Kidney (tissue), 22 donors: ENCODE measurements at places on chromosomes 2 and 18. TPM values are rescaled to one million over a fixed set of nuclear protein-coding genes. Genes with fewer than 3 reads are reported as not detected.

- DNase-seq, result no peak
These were observed 23.9 kb downstream of the PMAIP1 start for GRCh38 chr18:59923539-59924196.

DNA sequence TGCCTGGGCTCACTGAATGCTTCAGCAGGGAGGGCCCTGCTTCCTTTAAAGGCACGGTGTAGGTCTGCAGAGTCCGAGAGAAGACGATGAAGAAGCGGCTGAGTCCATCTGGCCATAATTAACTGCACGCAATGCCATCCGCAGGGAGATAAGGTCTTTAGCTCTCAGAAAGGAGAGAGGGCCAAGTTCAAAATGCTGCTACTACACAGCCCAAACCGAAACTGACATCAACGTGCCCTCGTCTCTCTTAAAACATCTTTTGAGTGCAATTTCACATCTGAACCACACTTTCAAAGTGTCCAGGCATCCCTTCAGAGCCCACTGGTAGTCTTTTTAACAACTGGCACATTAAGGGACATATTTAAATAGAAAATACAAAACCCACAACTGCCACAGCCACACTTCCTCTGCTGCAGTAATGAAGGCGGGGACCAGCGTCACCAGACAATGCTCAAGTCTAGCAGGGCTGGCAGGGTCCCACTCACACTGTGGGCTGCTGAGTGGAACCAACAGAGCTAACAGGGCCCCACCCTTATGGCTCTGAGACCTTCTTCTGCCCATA lies 35.8 kb downstream of the ST3GAL5 start:
- no peak for DNase-seq

- no peak for DNase-seq
These were observed 721 bp upstream of the EHD3 start for GRCh38 chr2:31233231-31233630.

DNA sequence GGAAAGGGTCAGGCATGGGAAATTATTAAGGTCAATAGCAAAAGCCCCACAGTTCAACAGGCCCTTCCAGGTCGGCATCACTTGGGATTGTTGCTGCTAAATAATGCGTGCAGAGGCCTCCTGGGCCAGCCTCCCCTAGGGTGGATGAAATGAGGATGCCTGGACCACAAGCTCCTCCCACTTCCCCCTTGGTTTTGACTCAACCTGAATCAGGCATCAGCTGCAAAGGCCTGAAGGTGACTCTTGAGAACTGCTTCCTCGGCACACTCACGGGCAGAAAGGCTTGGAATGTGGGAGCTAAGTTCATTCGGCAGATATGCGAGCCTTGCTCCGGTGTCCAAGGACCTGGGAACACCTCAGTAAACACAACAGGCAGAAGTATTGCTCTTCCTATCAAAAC lies 69.3 kb downstream of the MBP start:
- DNase-seq, result no peak

DNA sequence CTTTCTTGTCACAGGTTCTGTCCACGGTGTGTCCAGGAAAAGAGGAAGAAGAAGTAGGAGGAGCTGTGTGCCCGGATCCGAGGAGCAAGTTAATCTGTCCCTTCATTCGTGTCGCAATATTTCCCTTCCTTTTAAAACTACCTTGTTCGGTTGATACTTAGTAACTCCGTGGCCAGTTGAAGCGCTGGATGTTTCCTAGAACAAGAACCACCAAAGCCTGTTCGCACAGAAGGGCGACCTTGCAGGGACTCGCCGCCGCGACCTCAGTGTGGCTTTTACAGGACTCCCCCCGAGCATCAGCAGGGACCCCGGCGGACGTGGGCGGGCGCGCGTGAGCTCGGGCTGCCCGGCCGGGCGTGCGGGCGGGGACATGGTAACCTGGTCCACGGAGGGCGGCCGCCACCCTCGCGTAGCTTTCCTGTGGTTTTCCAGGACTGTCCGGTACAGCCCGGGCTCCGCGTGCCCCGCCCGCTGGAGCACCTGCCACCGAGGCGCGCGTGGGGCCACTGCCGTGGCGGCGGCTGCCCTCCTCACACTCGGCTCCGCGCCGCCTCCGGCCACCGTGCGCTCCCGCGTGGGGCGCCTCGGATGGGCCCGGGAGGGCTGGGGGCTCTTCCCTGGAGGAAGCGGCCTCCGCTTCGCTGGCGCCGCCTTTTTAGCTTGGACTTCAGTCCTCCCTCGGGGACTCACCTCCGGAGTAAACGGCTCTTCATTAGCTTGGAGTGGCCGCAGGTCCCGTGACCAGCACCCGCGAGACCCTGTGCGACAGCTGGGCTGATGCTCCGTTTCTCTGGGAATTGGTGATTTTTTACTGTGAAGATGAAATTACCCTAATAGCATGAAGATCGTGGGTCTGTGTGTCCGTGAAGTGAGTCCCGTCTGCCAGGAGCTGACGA lies 9.2 kb upstream of the D2HGDH start:
- no peak for DNase-seq

Gene GULP1
- 12.2 TPM for polyA plus RNA-seq

- DNase-seq, result no peak
These were observed 619 bp upstream of the MSH6 start for GRCh38 chr2:47782381-47782670.

Gene MFSD2B
- not detected for polyA plus RNA-seq

DNA sequence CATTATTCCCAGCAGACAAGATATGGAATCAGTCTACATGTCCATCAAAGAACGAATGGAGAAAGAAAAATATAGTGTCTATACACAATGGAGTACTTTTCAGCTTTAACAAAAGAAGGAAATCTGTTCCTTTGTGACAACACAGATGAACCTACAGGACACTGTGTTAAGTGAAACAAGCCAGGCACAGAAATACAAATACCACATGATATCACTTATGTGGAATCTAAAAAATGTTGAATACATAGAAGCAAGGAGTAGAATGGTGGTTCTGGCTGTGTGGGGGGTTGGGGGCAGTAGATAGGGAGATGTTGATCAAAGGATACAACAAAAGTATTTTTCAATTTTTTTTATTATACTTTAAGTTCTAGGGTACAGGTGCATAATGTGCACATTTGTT lies 347.7 kb upstream of the MAP2 start:
- no peak for DNase-seq

GRCh38 chr2:38610851-38611801 lies 8.4 kb upstream of the HNRNPLL start:
- DNase-seq, result no peak

DNA sequence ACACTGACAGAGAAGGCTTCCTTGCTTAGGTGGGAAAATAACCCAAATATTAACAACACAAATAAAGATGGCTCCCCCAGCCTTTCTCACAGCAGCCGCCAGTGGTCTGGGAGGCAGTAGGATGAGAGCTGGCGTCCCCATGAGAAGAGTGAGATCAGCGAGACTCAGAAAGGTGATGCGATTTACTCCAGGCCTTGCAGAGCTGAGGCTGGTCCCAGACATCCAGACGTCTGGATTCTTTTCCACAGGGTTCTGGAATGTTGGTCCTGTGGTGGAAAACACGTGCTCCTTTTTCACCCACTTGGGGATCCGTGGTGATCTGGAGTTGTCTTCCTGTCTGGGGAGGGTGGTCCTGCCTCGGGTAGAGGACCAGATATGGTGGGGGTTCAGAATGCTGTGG lies 190.6 kb downstream of the CTIF start:
- DNase-seq, result no peak

GRCh38 chr18:60266558-60266957 lies 106.0 kb downstream of the MC4R start:
- DNase-seq, result no peak

- no peak for DNase-seq
These were observed 60.8 kb downstream of the NCKAP1 start for GRCh38 chr2:182977463-182977862.

Gene ACTR2
- polyA plus RNA-seq, result 38.5 TPM

GRCh38 chr2:191351921-191352320 lies 106.7 kb downstream of the MYO1B start:
- DNase-seq, result no peak

DNA sequence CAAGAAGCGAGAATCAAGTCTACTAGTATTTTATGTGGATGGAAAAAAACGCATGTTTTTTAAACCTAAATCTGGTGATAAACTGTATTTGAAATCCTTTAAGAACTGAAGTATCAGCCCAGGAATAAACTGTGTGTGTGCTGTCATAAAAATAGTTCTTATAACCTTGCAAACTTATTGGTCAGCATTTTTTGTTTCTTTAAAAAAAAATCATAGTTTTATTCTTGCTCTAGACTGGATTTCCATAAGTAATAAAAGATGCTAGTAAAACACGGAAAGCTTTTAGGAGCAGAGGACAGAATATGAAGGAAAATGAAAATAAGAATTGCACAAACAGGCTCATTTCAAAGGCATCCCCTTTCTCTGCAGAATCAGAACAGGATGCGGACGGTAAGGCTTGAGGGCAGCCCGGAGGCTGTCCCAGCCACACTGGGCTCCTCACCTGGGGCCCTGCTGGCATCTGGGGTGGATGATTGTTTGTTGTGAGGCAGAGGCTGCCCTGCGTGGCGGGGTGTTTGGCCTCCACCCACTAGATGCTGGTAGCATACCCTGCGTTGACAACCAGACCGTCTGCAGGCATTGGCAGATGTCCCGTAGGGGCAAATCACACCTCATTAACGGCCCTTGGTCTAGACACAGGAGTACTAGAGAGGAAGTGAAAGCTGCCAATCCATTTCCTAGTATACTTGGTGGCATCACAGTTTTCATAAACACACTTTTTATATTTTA lies 52.5 kb downstream of the MBP start:
- no peak for DNase-seq

Gene G6PC2
- not detected for polyA plus RNA-seq

Gene HES6
- 5.5 TPM for polyA plus RNA-seq

Gene MOGAT1
- not detected for polyA plus RNA-seq

Gene ERLEC1
- 39.9 TPM for polyA plus RNA-seq

- DNase-seq, result no peak
These were observed 102.7 kb downstream of the ZNF516 start for GRCh38 chr18:76392349-76392748.

DNA sequence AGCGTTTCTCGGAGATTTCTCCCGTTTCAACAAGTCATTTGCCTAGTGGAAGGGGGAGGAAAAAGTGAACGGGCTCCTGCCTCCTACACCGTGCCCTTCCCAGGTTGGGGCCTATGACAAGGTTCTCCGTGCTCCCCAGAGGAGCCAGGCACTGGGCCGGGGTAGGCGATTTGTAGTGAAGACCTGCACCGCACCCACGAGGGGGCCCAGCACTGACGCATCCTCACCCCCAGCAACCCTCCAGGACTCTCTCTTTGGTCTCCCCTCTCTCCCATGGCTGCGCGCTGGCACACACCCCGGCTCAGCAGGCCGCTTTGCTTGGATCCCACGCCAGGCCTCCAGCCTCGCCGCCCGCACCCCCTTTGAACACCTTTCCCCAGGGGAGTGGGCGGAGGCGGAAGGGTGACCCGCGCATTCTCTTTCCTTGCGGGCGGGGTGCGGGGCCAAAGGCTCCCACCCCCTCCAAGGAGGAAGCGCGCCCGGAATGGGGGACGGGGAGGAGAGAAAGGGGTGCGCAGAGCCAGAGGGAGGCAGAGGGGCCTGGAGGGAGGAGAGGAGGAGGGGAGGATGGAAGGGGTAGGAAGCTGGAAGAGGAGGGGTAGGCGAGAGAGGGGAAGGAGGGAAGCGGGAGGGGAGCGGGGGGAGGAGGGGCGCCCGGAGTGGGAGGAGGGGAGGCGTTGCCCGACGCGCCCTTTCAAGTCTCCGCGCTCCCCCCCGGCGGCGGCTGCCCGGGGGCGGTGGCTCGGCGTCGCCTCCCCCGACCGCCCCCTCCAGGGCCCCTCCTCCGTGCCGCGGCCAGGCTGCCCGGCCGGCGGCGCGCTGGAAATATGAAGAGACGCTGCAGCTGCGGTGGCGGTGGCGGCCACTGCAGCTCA lies at the start of gene APCDD1:
Gene APCDD1 (plus strand): TSS at position 830 of the 875 bp plus-strand sequence. CDS start 347 bp downstream, outside the sequence.
- peak; percentile 94 for DNase-seq

DNA sequence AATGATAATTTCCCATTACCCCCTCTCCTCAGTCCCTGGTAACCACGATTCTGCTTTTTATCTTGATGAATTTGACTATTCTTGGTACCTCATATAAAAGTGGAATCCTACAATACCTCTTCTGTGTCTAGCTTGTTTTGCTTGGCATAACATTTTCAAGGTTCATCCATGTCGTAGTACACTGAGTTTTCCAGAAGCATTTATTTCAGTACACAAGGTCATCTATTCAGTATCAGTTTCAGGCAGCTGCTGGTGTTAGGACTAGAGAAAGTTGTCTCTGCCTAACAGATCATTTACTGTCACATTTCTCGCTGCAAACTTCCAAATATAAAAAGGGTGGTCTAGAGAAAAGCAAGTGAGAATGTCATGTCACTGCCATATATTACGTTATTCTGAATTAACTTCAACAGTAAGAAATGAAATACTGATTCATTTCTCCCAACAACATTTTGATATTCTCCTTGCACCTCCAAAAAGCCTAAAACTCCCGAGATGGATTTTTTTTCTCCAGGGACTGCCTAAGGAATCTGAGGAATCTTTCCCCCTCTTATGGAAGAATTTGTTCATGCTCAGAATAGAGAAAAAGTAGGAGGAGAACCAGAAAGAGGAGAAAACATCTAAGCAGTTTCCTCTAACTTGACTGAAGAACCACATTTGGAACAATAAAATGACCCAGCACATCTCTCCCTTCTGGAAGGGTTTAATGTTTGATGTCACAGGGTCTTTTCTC lies 36.0 kb downstream of the CDK15 start:
- no peak for DNase-seq

Gene UPP2
- 20.9 TPM for polyA plus RNA-seq

DNA sequence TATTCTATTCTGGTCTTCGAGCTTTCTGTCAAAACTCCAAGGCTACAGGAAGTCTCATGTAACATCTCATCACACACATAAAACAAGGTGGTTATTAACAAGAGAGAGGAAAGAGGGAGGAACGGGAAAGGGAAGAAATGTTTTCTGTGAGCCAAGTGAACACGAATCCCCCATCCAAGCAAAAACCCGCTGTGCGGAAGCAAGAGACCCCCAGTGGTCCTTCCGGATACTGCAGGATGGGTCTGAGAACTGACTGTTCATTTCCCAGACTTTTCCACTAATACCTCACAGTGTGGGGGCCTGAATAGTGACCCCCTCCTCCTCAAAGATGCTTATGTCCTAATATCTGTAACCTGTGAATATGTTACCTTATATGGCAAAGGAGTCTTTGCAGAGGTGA lies 19.0 kb upstream of the DIPK1C start:
- peak; percentile 56 for DNase-seq

DNA sequence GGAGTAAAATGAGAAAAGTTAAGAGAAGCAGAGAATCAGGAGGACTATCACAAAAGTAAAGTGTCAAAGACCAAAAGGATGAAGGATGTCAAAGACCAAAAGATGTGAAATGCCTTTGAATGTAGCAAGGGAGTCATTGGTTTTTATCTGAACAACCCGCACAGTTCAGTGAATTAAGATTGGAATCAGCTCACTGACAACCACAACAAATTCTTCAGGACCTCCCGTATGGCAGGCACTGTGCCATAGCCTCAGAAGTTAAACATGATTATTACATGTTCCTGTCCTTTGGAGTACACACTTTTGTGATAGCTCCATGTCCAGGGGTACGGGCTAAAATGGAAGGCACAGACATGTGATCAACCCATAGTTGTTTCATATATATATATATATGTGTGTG lies 5.0 kb upstream of the TXNL1 start:
- DNase-seq, result no peak

GRCh38 chr2:134174711-134175110 lies 79.2 kb upstream of the MGAT5 start:
- DNase-seq, result no peak

GRCh38 chr2:106159866-106160785 lies 34.0 kb downstream of the UXS1 start:
- no peak for DNase-seq
